GM23338 (cell line): ENCODE measurements at places on chromosomes 3 and 15. TPM values are rescaled to one million over a fixed set of nuclear protein-coding genes. Genes with fewer than 3 reads are reported as not detected.

Gene TMCO5A
- total RNA-seq: not detected in 2 replicates

Gene PLA2G4E
- total RNA-seq: not detected in 2 replicates

Gene CACNA1D
- total RNA-seq: 1.1 and 1.7 TPM in 2 replicates

Gene CFAP100
- total RNA-seq: 0.07 TPM in 1 of 2 replicates, not detected in the other

Gene TM4SF18
- total RNA-seq: 1.0 and 1.6 TPM in 2 replicates

Gene GOLGA8T
- 0.42 and 0.54 TPM in 2 replicates for total RNA-seq

- H3K36me3 ChIP-seq: peaks cover 5% of the 10 kb centered on the region; the same call in 1 of the 2 replicates
- H3K4me3 ChIP-seq: no peak overlapping the region
- DNase-seq: no peak
- H3K27ac ChIP-seq: no peak overlapping the region
- H3K27me3 ChIP-seq: no peaks in the 10 kb centered on the region
Observed at GRCh38 chr3:121970047-121970446, 52.0 kb downstream of the ILDR1 start.

- H3K36me3 ChIP-seq: no peaks in the 10 kb centered on the region
- H3K4me3 ChIP-seq: peak overlapping the region; percentile 84
Observed at GRCh38 chr3:20041197-20041780, 1.0 kb downstream of the KAT2B start.

GRCh38 chr3:79018671-79019136 lies 749.1 kb downstream of the ROBO1 start:
- H3K4me1 ChIP-seq: peaks cover 31% of the 10 kb centered on the region
- peak; percentile 77 for DNase-seq

DNA sequence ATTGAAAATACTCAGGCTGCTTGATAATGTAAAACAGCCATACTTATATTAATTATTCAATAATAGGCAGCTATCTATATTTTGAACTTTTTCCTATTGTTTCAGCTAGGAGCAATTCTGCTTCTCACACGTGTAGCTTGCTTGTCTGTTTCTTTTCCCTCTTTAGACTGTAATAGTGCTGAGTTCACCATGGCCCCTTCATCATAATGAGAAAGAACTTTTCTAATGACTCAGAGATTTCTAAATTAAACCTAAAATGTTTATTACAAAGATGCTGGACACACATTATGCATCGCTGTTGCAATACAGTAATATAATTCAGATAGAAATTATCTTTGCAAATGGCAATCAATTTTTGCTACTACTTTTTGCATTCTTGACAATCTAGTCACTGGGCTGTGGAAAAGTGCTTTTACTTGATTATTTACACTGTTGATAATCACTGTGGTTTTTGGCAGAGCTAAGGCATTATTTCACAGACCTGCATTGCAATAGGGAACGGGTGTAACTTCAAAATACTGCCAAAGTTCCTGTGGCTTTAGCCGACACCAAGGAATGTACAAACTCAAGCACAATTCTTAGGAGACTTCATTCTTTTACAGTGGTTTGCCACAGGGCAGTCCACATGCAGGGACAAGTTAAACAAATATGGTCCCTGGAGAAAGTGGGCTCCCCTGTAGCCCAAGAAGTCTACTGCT lies 281.0 kb upstream of the TBL1XR1 start:
- DNase-seq: no peak
- H3K36me3 ChIP-seq: no peaks in the 10 kb centered on the region
- H3K4me1 ChIP-seq: no peaks in the 10 kb centered on the region

GRCh38 chr3:46423588-46423987 lies 16.5 kb downstream of the CCRL2 start:
- no peaks in the 10 kb centered on the region; the same call in 1 of the 2 replicates for H3K4me1 ChIP-seq
- H3K4me3 ChIP-seq: no peak overlapping the region
- no peaks in the 10 kb centered on the region for H3K27me3 ChIP-seq
- H3K36me3 ChIP-seq: no peaks in the 10 kb centered on the region

DNA sequence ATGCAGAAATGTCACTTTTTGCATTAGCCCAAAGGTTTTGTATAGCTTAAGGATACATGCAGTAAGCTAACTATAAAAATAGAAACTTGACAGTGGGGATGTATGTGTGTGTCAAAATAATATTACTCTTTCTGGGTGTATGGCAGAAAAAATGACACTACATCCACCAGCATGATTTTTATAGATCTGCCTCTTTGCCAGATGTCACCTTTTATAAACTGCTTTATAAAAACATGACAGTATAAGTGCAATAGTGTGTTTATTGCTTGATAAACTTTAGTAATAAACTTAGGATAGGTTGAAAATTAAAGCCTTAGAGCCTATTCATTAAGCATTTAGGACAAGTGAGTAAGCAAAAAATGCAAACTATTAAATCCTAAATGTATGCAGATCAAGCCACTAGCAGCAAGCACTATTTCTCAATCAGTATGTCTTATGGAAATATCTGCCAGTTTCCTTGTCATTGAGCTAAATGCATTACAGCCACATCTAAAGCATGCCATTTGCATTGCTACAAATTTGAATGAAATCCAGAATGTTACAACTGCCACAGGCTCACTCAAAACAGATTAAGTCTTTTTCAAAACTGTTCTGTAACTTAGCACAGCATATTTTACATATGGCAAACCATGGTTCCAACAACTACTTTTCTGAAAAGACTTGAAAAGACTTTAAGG lies 935.0 kb downstream of the FHIT start:
- no peak for DNase-seq
- H3K4me1 ChIP-seq: peaks cover 21% of the 10 kb centered on the region
- H3K4me3 ChIP-seq: no peak overlapping the region

- H3K27ac ChIP-seq: no peak overlapping the region
Observed at GRCh38 chr3:13281507-13282357, 138.4 kb downstream of the NUP210 start.

DNA sequence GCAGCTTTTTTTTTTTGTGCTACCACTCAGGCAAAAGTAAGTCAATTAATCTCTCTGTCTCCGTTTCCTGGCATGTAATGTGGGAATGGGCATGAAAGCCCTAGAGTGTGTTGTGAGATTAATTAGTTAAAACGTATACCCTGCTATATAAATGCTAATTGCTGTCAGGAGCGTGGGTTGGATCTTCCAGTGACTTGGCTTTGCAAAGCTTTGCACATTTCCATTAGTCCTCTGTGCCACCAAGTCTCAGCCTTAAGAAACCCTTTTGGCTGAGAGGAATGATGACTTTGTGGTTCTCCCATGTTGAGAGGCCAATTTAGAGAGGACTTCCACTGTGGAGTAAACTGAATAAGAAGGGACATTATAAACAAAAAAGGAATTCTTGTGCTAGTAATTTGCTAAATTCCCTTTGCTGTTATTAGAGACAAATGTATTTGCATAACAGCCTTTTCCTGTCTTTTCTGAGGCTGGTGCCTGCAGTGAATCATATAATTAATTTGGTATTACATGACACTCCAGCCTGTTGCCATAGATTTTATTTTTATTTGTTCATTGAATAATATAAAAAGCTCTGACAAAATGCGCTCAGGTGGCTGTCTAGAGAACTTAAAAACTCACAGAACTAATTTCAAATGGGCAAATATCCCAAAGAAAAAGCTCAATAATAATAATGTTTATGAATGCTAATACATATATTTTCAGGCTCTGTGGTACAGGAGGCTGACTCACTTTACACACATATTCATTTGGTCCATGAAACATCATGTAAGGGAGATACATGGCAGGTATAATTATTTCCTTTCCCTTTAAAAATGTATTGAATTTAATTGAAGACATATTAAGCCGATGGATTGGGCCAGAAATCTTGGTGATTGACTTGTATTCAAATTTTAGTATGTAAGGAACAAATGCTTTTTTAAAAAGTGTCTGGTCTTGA lies 82.7 kb downstream of the IL1RAP start:
- no peak for DNase-seq
- H3K4me3 ChIP-seq: no peak overlapping the region
- peak overlapping the region; percentile 36; the same call in 1 of the 2 replicates for H3K27ac ChIP-seq
- no peaks in the 10 kb centered on the region for H3K36me3 ChIP-seq

DNA sequence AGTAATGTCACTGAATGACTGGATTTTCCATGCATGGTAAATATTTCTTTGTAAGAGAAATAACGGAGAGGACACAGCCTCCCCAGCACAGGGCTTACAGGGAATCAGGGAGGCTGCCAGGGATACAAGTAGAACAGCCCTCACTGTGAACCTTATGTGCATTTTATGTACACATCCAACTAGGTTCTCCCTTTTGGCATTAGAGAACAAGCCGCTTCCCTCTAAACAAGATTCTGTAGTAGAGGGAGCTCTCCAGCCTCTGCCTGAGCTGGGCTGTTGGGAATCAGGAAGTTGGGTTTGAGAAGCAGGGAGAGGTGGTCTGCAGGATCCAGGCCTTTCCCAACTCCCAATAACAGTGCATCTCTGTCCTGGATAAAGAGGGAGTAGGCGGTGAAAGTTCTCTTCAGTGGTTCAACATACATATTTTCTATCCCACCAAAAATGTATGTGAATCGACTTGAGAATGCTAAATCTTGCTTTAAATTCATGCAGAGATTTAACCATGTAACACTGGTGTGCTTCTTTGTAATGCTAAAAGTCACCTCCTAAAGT lies 83.7 kb downstream of the ARNT2 start:
- H3K27ac ChIP-seq: no peak overlapping the region
- no peaks in the 10 kb centered on the region for H3K4me1 ChIP-seq
- no peaks in the 10 kb centered on the region for H3K27me3 ChIP-seq

GRCh38 chr3:37443363-37444035 lies 269.1 kb upstream of the LRRFIP2 start:
- no peaks in the 10 kb centered on the region for H3K36me3 ChIP-seq

- H3K4me3 ChIP-seq: no peak overlapping the region
- H3K4me1 ChIP-seq: no peaks in the 10 kb centered on the region
- no peaks in the 10 kb centered on the region for H3K36me3 ChIP-seq
- no peak for DNase-seq
- no peaks in the 10 kb centered on the region for H3K27me3 ChIP-seq
Observed at GRCh38 chr15:28904541-28905315, 19.0 kb downstream of the APBA2 start.

- no peaks in the 10 kb centered on the region for H3K36me3 ChIP-seq
- H3K4me1 ChIP-seq: no peaks in the 10 kb centered on the region
- no peak overlapping the region for H3K4me3 ChIP-seq
- DNase-seq: peak; percentile 89
Observed at GRCh38 chr3:188749010-188749617, 422.7 kb upstream of the TPRG1 start.

DNA sequence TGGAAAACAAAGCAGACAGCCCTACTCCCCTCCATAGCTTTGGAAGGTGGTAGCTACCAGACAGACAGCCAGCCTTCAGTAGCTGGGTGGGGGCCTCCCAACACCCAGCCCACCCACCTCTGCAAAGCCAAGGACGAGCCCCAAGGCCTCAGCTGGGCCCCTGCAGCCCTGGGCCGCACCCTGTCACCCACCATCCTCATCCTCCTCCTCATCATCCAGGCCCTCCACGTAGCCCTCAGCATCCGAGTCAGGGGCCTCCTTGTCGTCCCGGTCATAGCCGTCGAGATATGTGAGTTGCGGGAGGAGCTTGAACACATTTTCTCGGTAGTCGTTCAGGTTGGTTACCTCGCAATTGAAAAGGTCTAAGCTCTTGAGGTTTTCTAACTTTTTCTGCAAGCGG lies 36.5 kb downstream of the ANP32A start:
- no peak overlapping the region for H3K4me3 ChIP-seq
- DNase-seq: no peak
- H3K27ac ChIP-seq: no peak overlapping the region
- peaks cover 17% of the 10 kb centered on the region for H3K36me3 ChIP-seq
- peaks cover 32% of the 10 kb centered on the region for H3K4me1 ChIP-seq
- H3K27me3 ChIP-seq: no peaks in the 10 kb centered on the region

GRCh38 chr15:74326746-74327145 lies 40.7 kb downstream of the CYP11A1 start:
- no peak overlapping the region for H3K4me3 ChIP-seq
- H3K36me3 ChIP-seq: no peaks in the 10 kb centered on the region
- DNase-seq: no peak
- no peak overlapping the region for H3K27ac ChIP-seq

GRCh38 chr3:133394561-133395311 lies 5.1 kb upstream of the BFSP2 start:
- H3K4me3 ChIP-seq: no peak overlapping the region
- H3K27me3 ChIP-seq: no peaks in the 10 kb centered on the region
- H3K27ac ChIP-seq: no peak overlapping the region
- H3K4me1 ChIP-seq: no peaks in the 10 kb centered on the region
- no peaks in the 10 kb centered on the region for H3K36me3 ChIP-seq
- DNase-seq: no peak

GRCh38 chr3:119826711-119827608 lies 45.1 kb downstream of the NR1I2 start:
- H3K27me3 ChIP-seq: no peaks in the 10 kb centered on the region
- H3K4me3 ChIP-seq: no peak overlapping the region
- H3K4me1 ChIP-seq: peaks cover 50% of the 10 kb centered on the region
- no peaks in the 10 kb centered on the region for H3K36me3 ChIP-seq

DNA sequence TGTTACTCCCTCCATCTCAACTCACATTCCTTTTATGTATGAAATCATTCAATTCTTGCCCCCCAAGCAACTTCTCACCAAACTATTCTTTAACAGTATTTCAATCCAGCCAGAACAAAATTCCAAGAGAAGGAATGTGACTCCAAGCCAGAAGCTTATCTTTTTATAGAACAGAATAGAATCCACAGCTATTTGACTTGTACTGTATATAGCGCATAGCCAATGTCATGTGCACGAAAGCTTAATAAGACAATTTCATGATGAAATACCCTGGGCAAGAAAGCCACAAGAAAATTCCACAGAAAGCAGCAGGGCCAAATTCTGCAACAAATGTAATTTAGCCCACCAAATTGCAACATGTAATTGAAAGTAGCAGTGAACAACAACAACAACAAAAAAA lies 127.6 kb upstream of the UBE2E2 start:
- no peak for DNase-seq
- no peak overlapping the region for H3K27ac ChIP-seq
- H3K4me1 ChIP-seq: peaks cover 31% of the 10 kb centered on the region

DNA sequence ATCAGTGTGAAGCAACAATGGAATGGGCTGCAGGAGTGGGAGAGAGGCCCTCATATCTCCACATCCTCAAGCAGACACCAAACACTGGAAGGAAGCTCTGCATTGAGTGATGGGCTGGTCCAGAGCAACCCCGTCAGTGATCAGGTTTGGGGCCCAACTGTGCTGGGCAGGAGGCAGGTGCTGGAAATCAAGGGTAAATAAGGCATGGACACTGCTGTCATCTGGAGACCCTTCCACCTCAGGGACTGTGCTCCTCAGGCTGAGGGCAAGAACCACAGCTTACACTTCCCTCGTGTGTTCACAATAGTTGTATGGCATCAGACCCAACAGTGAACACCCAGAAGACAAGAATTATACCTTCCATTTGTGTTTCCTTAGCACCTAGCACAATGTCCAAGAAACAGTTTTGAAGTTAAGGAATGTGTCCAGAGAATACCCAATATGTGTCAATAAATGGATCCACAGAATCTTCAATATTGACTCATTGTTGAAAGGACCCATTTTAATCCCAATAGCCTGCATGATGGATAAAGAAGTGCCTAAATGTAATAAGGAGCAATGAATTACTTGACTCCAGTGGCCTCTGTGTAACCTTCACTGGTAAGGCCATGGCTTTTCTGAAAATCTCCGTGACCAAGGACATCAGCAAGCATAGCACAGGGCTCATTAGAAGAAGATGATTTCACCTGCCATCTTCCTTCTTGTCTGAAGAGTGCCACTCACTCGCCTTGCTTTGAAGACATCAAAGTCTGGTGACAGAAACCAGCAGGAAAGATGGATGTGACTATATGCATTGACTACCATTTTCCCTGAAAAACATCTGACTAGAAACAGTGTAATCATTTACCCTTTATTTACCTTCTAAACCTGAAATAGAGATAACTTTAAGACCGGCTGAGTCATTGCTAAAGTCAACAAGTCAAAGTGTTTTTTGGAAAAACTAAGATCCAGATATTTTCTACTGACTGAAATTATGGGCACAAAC lies 7.0 kb upstream of the AHSG start:
- no peaks in the 10 kb centered on the region for H3K36me3 ChIP-seq
- no peak for DNase-seq
- no peaks in the 10 kb centered on the region for H3K27me3 ChIP-seq
